Fibroblast of lung (primary cell): ENCODE measurements at places on chromosomes 6 and 20.

GRCh38 chr6:138034229-138034628 is 73.0 kb downstream of the PERP start:
- no peak for DNase-seq

DNA sequence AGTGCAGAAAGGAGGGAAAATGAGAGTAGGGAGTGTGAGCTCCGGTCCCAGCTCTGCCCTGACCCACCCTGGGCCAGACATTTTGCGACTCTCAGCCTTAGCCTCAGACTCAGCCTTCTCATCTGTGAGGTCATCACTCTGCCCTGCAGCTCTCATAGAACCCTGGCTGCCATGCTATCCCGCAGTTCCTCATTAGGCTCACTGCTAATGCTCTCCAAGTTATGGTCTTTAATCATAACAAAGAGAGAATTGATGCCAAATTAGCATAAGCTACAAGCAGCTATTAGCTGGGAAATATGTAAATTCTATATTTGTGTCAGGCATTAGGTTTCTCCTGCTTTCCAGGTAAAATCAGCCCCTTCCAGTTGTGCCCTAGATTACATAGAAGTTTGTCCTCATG is 46.5 kb upstream of the MLN start:
- no peak for DNase-seq

DNA sequence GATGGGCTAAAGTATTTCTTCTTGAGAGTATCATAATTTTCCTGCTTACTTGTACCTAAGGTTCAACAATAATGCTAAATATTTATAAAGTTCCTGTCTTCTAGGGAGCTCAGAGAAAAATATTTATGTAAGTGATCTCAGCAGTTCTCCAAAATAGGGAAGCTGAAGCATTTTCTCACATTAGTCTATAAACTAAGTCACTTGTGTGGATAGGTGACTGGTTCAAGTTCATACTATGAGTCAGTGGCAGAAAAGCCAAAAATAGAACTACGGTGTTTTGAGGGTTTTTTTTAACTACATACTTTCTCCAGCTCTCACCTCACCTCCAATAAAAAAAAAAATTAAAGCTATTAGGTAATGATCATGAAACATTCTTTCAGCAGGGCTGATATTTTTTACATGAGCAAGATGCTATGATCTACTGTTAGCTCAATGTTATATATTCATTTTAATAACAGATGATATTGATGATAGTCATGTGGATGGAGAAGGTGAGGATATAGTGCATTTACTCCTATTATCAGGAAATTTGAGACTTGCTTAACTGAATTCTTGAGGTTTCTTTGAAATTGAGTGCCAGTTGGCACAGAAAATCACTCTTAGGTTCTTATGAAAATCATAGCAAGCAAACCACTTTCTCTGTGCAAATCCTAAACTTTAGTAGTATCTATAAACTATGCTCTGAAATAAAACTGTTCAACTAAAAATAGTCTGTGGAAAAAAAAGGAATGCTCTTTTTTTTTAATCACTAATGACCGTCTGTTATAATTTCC is 4.1 kb upstream of the MOXD1 start:
- peak; percentile 79 for DNase-seq

DNA sequence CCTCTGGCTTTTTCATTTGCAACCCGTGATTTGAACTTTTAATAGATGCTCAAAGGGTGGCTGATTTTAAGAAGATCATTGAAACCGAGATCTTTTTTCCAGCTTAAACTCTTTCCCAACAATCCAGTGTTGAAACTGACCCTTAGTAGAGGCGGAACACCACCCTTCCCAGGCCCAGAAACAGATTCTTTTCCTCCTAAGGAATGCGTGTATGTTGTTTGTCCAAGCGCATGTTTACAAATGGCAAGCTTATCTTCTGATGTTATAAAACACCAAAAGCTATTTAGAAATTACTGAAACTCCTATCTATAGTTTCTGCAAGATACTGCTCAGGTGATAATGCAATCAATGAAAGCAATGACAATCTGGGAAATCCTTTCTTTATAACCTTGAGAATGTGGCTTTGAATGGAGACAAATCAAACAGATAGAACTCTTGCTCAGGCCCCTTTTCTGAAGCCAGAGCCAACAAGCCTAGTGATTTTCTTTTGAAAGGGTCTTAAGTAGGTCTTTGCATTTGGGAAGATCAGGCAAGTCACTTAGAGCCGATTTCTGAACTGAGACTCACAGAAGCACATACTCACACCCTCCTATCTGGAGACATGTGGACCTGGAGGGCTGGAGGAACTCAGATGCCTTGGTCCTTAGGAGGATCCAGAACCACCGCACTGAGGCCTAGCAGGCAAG is 9.1 kb downstream of the BANF2 start:
- DNase-seq, result no peak

DNA sequence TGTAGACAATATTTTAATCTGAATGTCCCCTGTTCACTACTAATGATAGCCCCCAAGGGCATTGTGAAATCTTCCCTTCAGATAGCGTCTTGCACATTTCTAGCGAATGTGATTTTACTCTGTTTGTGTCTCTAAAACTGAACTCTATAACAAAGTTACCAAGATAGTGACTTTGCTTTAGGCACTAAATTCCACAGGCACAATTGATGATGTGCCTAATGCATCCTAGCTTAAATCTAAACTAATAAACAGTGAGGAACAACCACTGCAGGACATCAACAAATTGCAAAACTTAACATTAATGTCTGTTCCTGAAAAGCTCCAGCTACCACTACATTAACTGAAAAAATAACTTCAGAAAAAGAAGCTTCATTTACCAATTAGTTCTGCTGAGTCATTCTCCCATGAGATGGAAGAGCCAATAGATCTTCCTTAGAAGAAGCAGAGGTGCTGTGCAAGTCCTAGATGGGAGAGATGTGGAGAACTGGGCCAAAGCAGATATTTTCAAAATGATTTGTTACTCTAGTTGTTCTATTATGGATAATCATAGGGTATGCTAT is 1065.0 kb downstream of the EPHA7 start:
- peak; percentile 10 for DNase-seq

- no peak for DNase-seq
Measured at GRCh38 chr20:20136313-20136712, 84.0 kb downstream of the CFAP61 start.

- no peak for DNase-seq
Measured at GRCh38 chr20:36658300-36658699, 12.3 kb upstream of the SLA2 start.

DNA sequence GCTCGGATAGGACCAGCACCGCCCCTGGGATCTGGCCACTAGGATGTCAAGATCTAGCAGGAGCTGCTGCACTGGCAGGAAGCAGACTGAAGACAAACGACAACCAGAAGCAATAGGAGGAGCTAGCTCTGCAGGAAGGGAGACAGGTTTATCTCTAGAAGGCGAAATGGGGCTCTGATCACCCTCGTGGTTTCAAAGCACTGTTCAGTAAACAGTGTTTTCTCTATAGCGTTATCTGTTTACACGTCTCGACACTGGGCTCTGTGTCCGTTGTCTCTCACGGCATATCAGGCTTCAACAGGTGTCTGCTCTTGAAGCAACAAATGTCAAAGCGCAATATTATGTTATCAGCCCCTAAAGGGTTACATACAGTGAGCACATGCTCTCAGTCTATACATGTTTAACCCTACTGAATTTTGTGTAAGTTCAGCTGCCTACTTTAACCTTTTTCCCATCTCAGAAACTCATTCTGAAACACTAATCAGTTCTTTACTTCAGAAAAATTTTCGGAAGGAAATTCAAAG is 23.8 kb downstream of the TMEM14B start:
- no peak for DNase-seq

DNA sequence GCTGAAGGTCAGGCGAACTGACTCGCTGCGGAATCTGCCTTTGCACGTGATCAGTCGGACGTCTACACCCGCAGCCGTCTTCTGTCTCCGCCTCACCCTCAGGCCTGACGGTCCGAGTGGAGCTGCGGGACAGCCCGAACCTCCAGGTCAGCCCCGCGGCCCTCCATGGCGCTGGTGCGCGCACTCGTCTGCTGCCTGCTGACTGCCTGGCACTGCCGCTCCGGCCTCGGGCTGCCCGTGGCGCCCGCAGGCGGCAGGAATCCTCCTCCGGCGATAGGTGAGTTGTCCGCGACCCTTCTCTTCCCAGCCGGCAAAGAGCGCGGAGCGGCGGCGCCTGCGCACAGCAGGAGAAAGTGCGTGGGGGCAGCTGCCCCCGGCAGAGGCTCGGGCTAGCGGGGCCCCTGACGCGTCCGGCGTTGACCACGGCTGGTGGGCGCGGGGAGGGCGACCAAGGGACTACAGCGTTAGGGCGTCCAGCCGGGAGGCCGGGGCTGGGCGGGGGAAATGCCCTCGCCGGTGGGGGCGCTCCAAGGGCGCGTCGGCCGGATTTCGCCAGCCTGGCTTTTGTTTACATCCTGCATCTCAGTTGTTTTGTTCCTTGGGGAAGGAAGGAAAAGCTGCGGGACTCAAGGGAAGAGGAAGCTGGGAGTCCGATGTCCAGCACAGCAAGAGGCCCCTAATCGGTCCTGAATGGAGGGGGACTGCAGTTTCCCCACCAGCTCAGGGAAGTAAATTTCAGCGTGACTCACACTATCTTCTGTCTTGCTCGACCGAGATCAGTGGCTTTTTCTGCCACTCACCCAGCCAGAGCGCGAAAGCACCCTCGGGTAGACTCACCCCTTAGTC is at the start of gene SMPDL3A:
SMPDL3A (plus strand) TSS at position 77 of the 846 bp plus-strand sequence; CDS start at position 166, 89 bp downstream.
- peak; percentile 63 for DNase-seq

GRCh38 chr20:58403272-58403671 is 14.2 kb downstream of the VAPB start:
- no peak for DNase-seq

GRCh38 chr20:34256629-34257124 is 15.5 kb downstream of the ASIP start:
- no peak for DNase-seq

- no peak for DNase-seq
Measured at GRCh38 chr20:49893242-49894072, 21.9 kb downstream of the SPATA2 start.

DNA sequence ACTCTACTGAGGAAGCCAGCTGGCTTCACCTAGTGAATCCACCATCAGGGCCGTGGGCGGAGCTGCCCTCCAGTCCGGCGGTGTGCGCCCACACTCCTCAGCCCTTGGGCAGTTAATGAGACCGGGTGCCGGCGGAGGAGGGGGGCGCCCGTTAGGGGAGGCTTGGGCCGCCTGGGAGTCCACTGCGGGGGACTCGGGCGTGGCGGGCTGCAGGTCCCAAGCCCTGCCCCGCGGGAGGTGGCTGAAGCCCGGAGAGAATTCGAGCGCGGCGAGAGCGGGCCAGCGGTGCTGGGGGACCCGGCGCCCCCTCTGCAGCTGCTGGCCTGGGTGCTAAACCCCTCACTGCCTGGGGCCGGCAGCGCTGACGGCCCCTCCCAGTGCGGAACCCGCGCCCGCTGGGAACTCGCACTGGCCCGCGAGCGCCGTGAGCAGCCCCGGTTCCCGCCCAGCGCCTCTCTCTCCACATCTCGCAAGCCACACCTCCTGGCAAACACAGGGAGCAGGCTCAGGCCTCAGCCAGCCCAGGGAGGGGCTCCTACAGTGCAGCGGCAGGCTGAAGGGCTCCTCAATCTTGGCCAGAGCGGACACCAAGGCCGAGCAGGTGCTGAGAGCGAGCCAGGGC is 38.4 kb upstream of the GCNT2 start:
- no peak for DNase-seq

GRCh38 chr6:80134065-80134464 is 27.6 kb downstream of the BCKDHB start:
- DNase-seq, result no peak

DNA sequence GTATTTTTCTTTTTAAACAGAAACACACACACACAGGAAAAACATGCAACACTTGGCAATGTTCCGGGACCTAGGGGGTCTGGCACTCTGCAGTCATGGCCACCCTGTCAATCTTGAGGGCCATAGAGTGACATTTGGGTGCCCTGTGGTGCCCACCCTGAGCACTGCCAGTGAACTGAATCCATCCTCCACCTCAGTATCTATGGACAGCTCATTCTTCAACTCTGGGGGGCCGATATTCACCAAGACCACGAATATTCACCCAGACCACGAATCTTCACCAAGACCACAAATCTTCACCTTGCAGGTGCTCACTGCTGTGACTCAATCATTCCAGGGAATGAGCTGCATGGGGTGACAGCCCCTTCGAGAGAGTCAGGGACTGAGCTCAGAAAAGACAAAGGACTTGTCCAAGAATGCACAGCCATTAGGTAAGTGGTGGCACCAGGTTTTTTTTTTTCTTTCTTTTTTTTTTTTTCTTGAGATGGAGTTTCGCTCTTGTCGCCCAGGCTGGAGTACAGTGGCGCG is 19.1 kb downstream of the SNAI1 start:
- DNase-seq, result no peak

GRCh38 chr20:63017076-63017825 is 10.5 kb upstream of the BHLHE23 start:
- no peak for DNase-seq

DNA sequence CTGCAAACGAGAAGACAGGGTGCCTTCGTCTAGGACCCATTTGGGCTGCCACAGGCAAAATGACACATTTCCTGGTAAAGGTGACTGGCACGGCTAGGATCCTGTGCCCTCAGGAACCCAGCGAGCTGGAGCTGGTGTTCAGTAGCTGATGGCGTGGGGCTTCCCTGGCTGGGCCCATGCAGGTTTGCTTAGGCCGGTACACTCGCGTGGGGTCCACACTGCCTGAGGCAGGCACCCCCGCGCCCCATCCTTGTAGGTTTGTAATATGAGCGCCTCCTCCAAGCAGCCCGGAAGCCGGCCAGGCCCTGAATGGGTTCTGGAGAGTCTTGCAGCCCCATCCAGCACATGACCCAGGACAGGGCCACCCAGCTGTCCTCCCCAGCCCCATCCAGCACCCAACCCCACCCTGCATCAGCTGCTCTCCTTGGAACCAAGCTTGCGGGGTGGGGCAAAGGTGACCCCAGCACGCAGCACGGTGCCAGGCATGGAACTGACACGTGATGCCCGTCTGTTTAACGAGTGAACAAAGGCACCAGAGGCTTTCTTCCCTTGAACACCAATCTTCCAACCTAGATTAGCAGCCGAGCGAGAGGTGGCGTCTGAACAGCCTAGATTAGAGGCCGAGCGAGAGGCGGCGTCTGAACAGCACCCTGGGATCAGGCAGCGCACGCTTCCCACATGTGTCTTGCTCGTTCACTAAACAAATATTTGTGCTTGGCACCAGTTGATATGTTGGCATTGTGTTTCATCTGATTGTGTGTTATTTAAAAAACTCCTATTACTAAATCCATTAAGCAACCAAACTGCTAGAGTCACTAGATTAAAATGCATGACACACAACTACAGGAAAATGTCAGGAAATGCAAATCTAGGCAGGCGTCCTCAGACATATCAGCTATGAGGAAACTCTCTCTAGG is 112.1 kb downstream of the DLL1 start:
- DNase-seq, result peak; percentile 68
